ENCODE measurements at places on chromosomes 12 and 14. TPM values are rescaled to one million over a fixed set of nuclear protein-coding genes. Genes with fewer than 3 reads are reported as not detected.
A peak's percentile ranks its signal among the peaks of the same experiment; 100 is the strongest.

The OASL gene
- 0.19 TPM for total RNA-seq

The GZMH gene
- total RNA-seq, result 0.28 TPM

The PLBD1 gene
- 35.4 TPM for total RNA-seq

The IFNG-AS1 gene
- total RNA-seq, result not detected

The FBXO34 gene
- 9.5 TPM for total RNA-seq

The SPTB gene
- total RNA-seq, result 2.7 TPM

GRCh38 chr14:77344377-77344996 is 23.7 kb downstream of the GSTZ1 start:
- DNase-seq, result no peak

- DNase-seq, result peak; percentile 52
Observed at GRCh38 chr14:72516936-72517700, 376.8 kb downstream of the DPF3 start.

DNA sequence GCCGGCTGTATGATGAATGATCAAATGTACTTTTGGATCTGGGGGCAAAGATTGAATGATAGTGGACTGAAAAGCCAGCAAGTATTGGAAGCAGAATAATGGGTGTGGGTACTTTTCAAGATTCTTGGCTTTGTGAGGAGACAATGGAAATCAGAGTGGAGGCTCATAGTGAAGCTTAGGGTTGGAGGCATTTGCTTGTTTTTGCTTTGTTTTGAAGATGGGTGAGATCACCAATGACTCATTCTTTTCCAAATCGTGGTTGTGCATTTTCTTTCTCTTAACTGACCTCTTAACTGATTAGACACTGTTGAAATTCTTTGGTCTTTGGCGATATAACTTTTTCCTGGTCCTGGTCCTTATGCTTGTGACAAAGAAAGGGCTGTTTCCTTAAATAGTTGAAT is 54.4 kb downstream of the PELI2 start:
- no peak for DNase-seq

DNA sequence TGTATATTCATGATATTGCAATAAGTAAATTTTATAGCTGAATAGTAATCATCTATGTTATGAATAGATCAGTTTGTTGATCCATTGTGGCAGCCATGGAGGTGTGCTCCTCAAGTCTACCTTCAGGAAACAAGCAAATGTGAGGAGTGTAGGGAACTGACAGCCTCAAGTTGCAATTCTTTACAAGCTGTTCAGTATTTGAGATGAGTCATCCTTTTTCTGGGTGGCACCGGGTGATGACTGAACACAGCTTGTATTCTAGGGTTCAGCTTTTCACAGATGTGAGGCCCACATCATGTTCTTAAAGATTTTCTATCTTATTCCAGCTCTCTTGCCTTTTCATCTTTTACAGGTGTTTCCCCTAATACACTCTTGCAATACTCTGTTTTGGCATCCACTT is 452.4 kb downstream of the KCNH5 start:
- DNase-seq, result no peak

DNA sequence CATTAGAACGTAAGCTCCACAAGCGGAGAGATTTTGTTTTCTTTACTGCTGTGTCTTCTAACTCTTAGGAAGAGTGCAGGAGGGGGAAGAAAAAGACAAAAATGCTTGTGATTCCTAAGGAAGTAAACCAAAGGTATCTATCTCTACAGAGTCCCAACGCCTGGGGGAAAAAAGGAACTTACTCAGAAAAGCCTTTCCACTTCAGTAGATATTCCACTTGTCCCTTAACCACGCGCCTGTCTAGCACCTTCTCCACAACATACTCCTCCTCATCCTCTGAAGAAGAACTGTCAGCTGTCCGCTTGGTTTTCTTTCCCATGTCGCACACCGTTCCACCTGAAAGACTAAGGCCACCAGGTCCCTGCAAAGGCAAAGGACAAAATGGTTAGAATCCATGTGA is 22.6 kb downstream of the CBX5 start:
- DNase-seq, result no peak

- DNase-seq, result no peak
Observed at GRCh38 chr14:55239320-55239719, 31.9 kb upstream of the FBXO34 start.

GRCh38 chr12:94516985-94517384 is 57.3 kb upstream of the CEP83 start:
- no peak for DNase-seq

DNA sequence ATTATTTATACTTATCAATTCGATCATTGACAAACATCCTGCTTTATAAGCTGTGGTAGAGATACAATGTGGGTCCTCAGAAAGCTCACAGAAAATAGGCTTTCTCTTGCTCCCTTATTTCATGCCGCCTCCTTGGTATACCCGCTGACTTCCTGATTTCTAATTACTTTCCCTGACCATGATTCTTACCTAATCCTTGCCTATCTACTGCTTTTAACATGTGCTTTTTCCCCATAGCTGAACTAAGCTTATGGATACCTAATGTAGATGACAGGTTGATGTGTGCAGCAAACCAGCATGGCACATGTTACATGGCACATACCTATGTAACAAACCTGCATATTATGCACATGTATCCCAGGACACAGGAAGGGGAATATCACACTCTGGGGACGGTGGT is 65.1 kb downstream of the ITPR2 start:
- no peak for DNase-seq

DNA sequence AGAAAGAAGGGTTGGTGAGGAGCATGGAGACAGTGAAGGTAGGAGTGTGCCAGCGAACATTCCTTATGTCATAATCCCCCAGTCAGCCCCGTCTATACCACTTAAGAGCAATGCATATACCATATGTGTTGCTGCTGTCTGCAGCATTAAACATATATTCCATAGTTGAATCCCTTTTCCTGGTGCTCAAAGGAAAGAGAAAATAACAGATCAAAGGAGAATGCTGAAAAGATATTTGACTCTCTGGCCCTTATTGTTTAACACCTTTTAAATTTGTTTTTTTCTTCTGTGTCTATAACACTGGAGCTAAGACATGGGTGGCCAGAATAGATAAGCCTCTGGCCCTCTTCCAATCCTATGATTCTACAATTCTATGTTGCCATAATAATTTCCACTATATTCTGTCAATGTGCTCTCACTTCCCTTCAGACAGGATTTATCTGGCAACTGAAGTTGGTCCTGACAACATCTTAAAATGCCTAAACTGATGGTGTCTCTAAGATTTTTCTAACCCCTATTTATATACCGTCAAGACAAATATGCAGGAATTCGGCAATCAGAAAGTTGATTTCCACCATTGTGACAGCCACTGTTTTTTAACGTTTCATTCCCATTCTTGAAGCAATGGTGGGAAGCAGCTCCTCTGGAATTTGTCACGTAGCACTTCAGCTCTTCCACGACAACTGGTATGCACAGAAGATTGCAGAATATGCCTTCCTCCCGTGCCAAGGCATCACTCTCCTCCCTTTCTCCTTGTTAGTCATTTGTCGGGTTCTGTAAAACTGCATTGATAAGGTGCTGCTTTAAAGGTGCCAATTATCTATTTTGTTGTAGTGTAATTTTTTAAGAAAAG is 204.7 kb downstream of the BCAT1 start:
- no peak for DNase-seq

- no peak for DNase-seq
Observed at GRCh38 chr14:90545966-90546751, 149.3 kb downstream of the CALM1 start.

DNA sequence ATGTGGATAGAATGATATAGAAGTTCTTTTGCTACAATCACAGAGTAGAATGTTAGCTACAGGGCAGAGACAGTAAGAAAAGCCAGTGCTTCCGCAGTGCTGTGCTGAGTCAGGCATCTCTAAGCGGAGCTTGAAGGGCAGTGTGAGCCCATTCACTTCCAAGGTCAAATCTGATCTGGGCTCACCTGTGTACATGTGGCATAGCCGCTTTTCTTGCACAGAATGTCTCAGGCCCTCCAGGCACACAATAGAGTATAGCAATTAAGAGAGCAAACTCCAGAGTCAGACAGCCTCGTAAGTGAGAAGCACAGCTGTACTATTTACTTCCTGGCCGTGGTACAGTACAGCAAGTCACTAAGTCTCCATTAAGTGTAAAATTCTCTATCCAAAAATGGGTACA is 26.8 kb downstream of the CORO1C start:
- no peak for DNase-seq
